ENCODE measurements at places on chromosomes 2 and 18.

GRCh38 chr2:62109554-62109953 is 86.4 kb upstream of the B3GNT2 start:
- DNase-seq: no peak

- DNase-seq: no peak
Observed at GRCh38 chr2:7612969-7613368, 695.8 kb downstream of the RNF144A start.

GRCh38 chr2:187302116-187302515 is 145.9 kb downstream of the CALCRL start:
- no peak for DNase-seq

DNA sequence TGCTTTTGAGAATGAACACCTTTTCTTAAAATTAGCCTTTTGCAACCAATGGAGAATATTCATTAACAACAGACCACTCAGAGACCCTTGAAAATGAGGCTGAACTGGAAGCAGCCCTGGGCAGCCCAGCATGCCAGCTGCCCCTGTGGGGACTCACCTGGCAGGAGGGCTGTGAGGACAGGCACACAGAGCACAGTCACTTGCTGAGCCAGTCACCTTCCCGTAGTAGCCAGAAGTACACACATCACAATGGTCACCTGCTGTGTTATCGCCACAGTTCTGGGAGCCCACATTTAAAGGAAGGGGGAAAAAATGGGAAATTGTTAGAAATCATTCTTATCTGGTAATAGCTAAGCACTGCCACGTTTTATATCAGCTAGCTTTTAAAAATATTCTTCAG is 115.5 kb downstream of the LAMA1 start:
- no peak for DNase-seq

DNA sequence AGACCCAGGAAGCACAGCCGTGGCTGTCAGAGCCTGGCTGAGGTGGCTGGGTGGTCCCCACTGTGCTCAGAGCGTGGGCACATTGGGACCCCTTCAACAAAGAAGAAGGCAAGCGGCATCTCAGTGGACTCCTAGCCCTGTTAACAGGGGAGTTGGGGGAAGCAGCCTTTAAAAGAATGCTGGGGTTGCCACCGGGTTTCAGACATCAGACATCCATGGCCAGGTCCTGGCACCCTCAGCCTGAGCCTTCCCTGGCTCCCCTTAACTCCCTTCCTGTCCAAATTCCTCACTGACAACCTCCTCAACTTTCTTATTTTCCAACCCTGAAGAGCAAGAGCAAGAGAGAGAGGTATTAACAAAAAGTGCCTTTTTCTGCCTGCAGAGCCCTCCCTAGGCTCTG is 24.8 kb upstream of the GNAL start:
- no peak for DNase-seq

DNA sequence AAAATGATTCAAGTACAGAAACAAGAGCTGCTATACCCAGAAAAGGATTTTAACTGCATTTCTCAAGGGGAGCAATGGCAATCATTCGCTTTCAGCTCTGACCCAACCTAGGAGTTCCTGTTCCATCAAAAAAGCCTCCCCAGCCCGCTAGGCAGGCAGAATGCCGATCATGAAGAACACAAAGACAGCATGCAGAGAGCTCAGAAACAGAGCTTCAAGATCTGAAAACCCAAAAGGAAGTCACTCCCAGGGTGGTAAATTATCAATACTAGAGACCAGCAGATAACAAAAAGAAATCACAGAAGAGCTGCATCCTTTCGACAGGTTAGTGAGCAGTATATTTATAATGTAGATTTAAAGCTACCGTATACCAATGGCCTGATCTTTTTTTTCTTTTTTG is 84.8 kb upstream of the CRIM1 start:
- no peak for DNase-seq

GRCh38 chr18:37565977-37566478 is 430 bp upstream of the CELF4 start:
- DNase-seq: peak; percentile 39

DNA sequence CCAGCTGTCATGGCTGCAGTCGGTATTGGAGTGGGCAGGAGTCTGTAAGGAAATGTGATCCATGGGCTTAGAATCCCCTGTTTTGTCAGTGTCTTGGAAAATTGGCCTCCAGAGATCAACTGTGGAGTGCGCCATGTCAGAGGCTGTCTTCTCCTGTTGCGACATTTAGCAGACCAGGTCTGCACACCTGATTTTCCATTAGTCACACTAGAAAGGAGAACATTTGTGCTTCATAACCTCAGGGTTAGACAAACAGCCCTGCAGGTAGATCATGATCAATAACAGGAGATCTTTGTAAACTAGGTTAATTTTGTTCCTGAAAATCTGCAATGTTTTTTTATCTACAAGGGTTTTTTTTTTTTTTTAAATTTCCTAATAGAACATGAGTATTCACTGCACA is 28.0 kb downstream of the LDLRAD4 start:
- no peak for DNase-seq

DNA sequence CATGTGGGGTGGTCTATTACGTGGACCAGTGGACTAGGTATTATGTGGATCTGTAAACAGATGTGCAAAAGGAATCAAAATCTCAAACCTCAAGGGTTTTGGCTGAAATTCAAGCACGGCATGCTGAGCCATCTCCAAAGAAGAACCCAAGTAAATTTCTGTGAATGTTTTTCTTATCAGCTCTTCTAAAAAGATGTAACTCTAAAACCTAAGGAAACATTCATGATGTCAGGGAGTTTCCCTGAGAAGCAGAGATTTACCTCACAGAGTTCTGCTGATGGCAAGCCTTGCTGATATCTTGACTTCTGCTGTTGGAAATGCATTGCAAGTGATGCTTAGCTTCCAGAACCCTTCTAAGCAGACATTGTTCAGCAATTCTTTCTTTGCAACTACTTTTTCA is 21.6 kb downstream of the DSG4 start:
- no peak for DNase-seq

GRCh38 chr2:155266583-155266982 is 568.1 kb downstream of the KCNJ3 start:
- no peak for DNase-seq

GRCh38 chr2:148135705-148136104 is 114.8 kb downstream of the MBD5 start:
- no peak for DNase-seq

DNA sequence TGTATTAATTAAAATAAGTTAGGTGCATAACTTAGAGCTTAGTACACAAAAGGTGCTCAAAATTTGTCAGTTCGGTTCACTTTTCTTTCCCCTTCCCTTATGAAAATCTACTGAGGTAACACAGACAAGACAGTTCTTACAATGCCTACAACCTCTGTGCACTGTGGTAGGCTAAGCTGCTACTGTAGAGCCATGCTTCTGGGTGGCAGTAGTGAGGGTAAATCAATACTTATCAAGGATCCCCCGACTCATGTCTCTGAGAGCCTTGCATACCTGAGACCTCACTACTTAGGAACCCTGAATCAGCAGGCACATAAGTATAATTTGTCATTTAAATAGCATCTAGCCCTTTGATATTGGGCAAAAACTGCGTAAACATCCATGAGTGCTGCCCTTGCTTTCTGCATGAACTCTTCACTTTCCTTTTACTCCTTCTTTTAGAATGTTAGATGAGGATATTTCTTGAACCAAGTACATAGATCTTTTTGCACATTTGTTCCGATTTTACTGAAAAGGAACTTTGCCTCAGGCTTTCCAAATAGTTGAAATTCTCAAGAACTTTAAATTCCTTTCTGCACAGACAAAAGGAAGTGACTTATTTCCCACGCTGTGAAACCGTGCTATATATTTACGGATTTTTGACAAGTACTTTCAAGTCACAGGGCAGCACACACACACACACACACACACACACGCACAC is 234.4 kb downstream of the TRIB2 start:
- DNase-seq: no peak
